ENCODE measurements at places on chromosomes 5 and 9.
A peak's percentile ranks its signal among the peaks of the same experiment; 100 is the strongest.

GRCh38 chr5:39948341-39948740 is 523.6 kb upstream of the DAB2 start:
- DNase-seq, result no peak

DNA sequence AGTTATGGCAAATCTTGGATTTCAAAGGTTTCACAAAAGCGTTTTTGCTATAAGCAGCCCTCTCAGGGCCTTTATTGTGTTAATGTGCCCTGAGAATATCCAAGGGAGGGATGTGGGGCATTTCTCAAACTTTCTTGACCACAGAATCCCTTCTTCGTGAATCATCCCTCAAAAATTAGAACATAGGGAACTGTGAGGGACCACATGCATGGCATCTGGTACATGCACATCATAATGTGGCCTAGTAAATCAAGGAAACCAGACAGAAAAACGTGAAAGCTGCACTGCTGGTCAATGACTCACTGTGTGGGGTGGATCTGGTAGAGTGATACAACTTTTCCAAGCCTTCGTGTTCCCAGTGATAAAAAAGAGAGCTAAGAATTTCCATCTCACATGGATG is 22.4 kb downstream of the DDX31 start:
- peak; percentile 99 for DNase-seq

DNA sequence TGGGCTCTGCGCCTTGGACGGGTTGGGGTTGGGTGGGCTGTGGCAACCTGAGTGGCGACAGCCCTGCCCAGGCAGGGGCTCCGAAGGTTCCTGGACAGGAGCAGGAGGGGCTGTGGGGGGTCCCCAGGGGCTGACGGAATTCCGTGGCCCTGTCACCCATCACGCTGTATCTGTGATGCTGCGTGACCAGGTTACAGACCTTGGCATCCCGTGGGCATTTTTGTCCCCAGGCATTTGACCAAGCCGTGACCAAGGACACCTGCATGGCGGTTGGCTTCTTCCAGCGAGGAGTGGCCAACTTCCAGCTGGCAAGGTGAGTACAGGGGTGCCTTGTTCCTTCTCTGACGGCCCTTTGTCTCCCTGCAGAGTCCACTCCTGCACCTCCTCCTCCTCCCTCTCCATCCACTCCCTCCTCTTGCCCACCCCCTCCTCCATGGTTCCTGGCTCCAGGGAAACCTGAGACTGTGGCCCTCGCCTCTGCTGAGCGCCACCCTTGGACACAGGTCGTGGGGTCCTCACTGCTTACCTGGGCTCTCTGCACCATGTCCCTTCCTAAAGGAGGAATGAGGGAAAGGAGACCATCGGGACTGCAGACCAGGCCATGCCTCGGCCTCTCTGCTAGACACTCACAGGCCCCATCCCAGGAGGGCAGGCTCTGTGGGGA is 3.0 kb downstream of the NOXA1 start:
- no peak for DNase-seq

DNA sequence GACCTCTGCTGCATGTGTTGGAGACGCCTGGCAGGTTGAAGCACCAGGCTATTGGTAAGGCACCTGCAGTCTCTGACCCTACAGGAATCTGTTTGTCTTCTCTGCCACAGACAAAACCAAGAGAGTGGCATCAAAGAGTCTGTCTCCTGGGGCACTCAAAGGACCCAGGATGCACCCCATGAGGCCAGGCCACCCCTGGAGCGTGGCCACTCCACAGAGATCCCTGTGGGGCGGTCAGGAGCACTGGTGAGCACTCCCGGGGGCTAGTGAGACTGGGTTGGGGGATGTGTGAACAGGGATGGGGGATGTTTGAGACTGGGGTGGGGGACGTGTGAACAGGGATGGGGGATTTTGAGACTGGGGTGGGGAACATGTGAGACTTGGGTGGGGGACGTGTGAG is 240.3 kb downstream of the CACNA1B start:
- no peak for DNase-seq

DNA sequence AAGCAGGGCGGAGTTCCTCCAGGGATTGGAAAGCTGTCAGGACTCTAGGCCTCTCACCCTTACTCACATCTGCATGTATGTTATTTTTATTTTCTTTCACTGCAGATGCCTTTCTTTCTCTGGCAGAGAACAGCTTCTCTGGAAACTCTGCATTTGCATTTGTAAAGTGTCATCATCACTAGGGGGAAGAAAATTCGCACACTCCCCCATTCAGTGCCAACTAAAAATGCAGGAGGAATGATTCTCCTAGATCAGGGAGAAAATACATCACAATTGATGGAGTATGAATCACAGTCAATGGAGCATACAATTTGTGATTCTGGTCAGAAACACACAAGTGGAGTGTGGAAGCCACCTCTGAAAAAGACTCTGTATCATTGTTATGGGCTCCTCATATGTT is 351.4 kb upstream of the FTMT start:
- no peak for DNase-seq

DNA sequence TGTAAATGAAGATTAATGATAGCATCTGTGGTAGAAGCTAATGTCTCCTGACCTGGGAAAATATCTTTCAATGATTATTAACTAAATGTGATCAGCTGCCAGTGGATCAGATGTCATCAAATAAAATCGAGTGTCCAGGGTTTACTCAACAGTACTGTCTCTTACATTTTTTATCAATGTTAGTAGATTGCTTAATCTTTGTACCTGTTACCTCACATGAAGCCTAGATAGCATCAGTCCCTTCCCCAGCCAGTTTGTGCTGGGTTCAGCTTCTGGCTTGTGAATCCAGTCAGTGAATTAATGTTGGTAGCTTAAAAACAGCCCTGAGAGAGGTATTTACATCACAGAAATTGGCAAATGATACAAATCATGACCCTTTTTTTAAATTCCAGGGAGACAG is 134.4 kb downstream of the GHR start:
- DNase-seq, result no peak

DNA sequence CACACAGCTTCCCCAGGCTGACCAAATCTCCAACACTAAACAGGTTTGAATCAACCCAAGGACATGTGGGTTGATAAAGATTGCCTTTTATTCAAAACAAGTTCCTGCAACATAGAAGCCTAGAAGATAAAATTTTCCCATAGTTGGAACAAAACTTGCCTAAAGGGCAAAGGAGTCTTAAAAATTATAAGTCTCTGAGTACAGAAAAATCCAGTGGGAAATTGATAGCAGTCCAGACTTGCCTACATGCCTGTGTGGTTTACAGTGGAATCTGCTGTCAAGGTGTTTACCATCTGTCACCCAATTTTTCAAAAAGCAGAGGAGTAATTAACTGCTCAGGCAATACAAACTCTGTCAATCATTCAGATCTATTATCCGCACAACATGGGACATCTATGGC is 168.2 kb downstream of the PPP2R2B start:
- no peak for DNase-seq

DNA sequence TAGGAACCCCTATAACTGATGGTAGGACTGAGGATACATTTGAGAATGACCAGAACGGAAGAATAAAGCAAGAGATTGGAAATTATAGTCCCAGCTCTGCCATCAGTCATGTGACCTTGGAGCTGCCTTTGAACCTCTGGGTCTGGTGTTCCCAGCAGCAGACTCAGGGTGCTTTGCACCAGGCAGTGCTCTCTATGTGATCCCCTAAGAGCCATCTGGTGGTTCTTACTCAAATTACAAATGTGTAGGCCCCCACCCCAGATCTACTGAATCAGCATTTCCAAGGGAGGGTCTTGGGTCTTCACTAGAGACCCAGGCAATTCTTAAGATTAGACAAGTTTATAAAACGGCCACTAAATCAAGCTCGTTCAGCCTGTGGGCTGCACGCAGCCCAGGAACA is 40.2 kb upstream of the PRDM12 start:
- no peak for DNase-seq

DNA sequence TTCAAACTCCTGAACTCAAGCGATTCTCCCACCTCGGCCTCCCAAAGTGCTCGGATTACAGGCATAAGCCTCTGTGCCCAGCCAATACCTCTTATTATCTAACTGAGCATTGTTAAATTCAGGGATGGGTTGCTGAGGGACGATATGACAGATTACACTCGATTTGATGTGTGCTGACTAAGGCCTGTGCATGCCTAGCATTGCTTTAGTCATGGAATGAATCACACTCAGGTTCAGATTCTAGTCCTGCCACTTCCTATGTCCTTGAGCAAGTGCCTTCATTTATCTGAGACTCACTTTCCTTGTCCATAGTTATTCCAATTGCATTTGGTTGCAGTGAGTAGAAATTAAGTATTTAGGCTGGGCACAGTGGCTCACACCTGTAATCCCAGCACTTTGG is 19.5 kb downstream of the THBS4 start:
- DNase-seq, result no peak

- peak; percentile 96 for DNase-seq
Observed at GRCh38 chr5:133240425-133241091, 188.7 kb downstream of the HSPA4 start.

- DNase-seq, result no peak
Observed at GRCh38 chr5:119016125-119016774, 27.9 kb upstream of the DTWD2 start.

DNA sequence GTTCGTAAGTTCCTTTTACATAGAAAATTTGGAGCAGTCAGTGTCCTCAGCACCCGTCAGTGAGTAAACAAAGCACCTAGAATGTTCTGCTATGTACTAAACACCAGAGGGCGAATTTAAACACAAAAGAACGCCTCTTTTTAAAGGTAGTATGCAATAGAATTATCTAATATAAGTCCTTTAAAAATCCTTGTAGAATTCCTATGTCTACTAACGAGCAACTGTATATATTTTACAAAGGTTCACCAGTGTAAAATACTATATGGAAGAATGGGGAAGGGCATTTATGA is 499 bp upstream of the TMEM232 start:
- DNase-seq, result no peak

DNA sequence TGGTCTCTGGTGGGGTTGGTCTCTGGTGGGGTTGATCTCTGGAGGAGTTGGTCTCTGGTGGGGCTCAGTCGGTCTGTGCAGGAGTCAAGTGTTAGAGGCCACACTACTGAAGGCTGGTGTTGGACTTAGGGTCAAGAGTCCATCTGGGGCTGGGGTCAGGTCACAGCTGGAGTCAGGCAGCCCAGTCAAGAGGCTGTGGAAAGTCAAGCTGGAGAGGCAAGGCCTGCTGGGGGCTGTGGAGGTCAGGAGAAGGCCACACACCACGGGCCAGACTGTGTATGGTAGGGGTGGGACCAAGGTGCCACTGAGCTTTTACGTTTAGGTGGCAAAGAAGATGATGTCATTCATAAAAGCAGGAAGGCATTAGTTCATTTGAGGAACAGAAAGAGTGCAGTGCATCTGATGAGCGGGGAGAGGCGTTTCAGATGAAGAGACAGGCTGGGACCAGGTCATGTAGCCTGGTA is 16.7 kb upstream of the CD74 start:
- DNase-seq, result no peak

DNA sequence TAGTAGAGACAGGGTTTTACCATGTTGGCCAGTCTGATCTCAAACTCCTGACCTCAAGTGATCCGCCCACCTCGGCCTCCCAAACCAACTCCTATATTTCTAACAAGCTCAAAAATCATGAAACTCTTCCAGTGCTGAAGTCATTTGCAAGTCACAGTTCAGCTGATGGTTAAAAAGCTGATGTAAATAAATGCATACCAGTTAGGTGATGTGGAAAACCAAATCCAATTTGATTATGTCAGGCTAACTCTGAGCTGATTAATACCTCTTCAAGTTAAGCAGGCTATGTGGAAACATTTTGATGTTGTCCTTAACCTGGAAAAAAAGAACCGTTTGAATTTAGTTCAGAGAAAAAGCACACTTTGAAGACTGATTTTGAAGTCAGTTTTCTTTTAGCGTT is 51.0 kb downstream of the TMEM252 start:
- DNase-seq, result no peak

DNA sequence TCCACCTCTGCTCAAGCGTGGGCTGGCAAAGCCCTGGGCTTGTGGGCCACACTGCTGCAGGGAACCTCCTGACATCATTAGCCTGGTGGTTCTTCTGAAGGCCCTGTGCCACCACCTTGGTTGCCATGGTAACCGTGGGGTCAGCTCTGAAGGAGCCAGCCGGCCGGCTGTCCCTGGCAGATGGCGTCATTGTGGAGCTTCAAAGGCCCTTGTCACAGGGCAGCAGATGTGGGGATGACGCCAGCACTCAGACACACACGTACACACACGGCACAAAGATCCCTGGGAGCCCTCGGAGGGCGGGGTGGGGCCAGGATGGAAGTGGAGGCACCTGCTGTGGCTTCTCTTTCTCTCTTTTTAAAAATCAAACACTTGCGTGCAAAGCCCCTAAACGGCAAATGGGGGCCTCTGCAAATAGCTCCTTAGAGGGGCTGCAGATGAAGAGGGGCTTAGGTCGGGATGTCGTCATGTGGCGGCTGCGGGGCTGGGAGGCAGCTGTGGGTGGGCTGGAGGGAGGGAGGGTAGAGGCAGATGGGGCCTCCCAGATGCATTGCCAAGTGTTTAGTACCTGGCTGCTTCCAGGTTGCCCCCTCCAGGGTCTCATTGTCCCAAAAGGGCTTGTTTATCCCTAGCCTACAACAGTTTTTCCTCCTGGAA is 19.5 kb upstream of the RPL26L1 start:
- no peak for DNase-seq

DNA sequence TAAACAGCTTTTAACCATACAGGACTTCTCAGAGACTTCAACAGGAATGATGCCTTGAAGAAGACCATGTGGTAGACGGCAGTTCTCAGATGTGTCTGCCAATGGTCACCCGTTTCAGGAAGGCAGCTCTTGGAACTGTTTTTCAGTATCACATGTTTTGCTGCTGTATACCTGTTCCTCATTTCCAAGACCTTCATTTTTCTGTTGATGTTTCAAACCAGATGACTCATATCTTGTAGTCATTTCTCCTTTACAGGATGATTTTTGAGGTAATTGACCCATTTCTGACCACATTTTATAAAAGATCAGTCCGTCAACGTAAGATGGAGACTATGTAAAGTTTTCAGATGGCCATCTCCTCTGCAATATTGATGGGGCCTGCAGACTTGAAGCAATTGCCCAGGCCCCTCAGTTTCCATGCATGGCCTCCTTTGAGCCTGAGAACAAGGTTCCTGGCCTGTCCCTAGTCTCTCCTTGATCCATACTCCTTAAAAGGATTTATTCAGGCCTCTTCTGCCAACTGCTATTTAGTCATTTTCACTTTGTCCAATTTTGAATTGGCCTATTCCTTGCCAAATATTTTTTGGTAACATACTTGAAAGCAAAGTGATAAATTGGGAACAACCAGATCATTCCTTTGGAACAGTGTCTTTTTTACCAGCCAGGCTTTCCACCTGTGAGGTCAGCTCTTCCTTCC is 128.6 kb downstream of the PDZD2 start:
- no peak for DNase-seq

- DNase-seq, result peak; percentile 9
Observed at GRCh38 chr5:9283021-9283420, 262.9 kb downstream of the SEMA5A start.

All from astrocyte of the spinal cord (primary cell).